ENCODE measurements at places on chromosomes 6 and 20. TPM values are rescaled to one million over a fixed set of nuclear protein-coding genes. Genes with fewer than 3 reads are reported as not detected.

DNA sequence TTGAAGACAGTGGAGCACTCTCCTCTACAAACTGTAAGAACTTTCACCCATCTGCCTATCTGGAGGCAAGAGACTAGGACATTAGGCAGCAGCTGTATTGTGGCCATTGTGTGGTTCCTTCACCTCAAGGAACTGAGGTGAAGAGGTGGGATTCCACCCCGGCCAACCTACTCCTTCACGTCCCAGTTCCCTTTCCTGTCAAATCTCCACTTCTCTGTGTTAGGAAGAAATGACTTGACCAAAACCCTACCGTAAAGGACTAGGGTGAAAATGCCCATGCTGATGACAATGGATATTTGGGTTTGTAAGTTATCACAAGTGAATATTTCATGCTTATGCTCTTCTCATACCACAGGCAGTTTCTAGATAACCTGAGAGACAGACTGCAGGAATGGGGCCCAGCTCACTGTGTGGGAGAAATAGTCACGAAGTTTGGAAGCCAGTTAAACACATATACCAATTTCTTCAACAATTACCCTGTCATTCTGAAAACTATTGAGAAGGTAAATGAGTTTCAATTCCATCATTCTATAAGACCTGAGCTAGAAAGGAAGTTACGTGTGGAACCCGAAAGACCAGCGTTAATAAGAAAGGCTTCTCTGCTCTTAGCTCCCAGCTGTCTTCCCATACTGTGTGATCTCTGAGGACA lies 86.6 kb downstream of the ECT2L start:
- no peak for DNase-seq

DNA sequence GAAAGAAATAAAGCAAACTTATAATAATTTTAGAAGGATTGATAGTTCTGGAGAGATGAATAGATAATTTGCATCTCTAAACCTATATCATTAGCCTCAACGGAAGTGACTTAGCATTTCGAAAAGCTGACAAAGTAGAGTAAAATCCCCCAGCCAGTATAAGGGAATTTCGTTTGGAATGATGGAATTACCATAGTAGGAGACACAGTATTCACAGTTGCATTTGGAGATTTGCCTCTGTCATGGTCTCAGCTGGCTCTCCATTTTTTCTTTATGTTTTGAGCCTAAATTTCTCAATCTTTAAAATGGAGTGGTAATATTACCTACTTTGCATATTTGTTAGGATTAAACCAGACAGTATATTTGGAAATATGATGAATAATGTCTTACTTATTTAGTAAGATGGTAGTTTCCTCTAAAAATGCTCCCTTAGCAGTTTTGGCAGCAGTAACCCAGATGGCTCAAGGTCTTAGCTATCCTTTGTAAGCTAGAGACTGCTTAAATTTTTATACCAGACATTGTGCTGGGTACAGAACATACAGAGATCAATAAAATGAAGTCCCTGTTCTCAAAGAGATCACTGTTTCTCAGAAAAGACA lies 58.2 kb downstream of the SMAP1 start:
- DNase-seq: no peak

Gene PTPRT
- total RNA-seq: 0.27 TPM

Gene BMP7
- 29.3 TPM for total RNA-seq

Gene ADISSP
- total RNA-seq: 17.2 TPM

GRCh38 chr6:135505648-135506047 lies 8.1 kb upstream of the AHI1 start:
- no peak for DNase-seq

DNA sequence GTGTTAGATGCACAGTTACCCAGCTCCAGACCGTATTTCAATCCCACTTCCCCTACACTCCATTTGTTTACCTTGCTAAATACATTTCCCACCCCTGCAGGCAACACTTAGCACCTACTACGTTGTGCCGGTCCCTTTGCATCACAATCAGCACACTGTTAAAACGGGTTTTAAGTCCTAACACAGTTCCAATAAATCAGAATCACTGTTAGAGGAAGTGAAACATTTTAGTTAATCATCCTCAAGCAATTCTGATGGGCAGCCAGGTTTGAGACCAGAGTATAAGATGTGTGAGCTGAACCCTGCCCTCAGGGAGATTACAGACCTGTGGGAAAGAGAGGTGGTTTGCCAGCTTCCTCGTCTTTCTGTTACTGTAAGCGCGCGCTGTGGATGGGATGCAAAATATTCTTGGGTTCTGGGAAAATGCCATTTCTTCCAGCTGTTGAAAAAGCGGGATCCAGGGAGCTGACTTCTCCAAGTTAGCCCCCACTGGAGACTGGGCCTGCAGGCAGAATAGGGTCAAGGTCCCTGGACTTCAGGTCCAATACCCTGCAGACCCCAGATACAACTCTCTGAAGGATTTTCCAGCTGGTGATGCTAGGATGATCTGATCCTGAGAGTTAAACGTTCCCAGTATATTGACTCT lies 3.1 kb downstream of the ZCCHC3 start:
- no peak for DNase-seq

GRCh38 chr6:48550603-48551002 lies 439.6 kb upstream of the PTCHD4 start:
- no peak for DNase-seq

Gene C4B
- total RNA-seq: 235 TPM

- no peak for DNase-seq
Observed at GRCh38 chr6:37347670-37348111, 6.1 kb upstream of the RNF8 start.

- no peak for DNase-seq
Observed at GRCh38 chr6:144094731-144095133, 641 bp downstream of the SF3B5 start.

Gene VARS2
- 18.7 TPM for total RNA-seq

DNA sequence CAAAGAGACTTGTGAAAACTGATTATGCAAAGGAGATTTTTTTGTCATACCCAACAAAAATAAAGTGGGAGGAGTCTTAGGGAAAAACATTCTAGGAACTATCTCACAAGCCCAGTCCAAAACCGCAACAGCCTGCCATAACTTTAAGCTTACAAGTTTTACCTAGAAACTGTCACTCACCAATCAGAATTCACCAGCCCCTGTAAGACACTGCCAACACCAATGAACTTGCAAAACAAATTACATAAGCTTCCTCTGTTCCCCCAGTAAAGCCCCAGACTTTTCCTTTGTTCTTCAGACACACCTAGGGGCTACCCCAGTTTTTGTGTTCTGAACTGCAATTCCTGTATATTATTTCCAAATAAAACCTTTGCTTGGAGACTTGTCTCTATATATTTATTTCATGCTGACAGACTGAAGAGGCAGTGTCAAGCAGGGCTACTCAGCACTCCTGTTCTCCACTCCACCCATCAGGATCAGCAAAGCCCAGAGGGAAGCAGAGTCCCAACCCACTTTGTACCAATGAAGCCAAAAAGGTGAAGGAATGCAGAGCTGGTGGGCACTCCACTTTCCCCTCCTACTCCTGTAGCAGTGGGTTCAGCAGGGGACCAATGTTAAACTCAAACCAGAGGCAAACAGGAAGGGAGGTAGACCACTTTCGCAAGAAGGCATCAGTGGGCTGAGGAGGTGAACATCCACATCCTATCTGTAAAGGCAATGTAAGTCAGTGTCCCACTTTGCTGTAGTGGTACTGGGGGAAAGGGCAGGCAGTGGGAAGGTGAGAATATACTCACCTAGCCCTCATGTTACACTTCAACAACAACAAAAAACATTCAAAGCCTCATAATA lies 142.5 kb upstream of the RUNX2 start:
- DNase-seq: no peak

DNA sequence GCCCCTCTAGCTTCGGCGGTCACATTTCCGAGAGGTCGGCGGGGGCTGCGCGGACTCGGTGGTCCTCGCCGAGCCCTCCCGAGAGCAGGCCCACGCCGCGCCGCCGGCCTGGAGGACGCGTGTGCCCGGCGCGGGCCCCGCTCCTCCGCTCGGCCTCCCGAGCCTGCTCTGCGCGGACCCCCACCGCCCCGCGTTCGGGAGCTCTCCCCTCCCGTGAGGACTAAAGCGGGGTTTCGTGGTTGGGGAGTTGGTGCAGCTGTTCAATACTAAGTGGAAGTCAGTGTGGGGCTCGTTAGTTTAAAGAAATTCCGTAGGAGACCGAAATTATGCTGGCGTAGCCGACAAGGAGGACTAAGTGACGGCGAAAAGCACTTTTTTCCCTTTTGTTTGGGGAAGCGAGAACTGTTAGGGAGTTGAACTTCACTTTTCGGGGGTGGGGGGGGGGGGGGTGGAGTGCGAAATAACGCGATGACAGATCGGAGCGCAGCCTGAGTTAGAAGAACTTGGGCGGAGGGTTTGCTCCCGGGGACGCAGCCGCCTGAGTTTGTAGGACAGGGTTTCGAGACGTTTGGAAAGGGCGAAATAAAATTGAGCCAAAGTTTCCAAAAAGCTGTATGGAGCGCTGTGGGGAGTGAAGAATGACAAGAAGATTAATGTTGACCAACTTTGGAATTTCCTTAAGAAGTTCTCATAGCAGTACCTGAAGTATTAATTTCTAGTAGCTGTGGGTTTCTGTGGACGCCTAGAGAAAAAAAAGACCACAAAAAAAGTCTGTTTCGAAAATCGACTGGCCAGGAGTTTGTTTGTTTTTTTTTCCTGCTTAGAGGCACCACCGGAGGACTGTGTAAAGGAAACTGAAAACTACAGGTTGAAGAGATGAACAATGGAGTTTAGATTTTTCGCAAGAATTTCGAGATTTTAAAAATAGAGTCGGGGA lies 1.4 kb downstream of the QKI start:
- peak; percentile 56 for DNase-seq

- no peak for DNase-seq
Observed at GRCh38 chr6:137496909-137497720, 2.9 kb upstream of the OLIG3 start.

- no peak for DNase-seq
Observed at GRCh38 chr6:139172151-139172550, 37.3 kb downstream of the HECA start.

Gene B3GAT2
- not detected for total RNA-seq

DNA sequence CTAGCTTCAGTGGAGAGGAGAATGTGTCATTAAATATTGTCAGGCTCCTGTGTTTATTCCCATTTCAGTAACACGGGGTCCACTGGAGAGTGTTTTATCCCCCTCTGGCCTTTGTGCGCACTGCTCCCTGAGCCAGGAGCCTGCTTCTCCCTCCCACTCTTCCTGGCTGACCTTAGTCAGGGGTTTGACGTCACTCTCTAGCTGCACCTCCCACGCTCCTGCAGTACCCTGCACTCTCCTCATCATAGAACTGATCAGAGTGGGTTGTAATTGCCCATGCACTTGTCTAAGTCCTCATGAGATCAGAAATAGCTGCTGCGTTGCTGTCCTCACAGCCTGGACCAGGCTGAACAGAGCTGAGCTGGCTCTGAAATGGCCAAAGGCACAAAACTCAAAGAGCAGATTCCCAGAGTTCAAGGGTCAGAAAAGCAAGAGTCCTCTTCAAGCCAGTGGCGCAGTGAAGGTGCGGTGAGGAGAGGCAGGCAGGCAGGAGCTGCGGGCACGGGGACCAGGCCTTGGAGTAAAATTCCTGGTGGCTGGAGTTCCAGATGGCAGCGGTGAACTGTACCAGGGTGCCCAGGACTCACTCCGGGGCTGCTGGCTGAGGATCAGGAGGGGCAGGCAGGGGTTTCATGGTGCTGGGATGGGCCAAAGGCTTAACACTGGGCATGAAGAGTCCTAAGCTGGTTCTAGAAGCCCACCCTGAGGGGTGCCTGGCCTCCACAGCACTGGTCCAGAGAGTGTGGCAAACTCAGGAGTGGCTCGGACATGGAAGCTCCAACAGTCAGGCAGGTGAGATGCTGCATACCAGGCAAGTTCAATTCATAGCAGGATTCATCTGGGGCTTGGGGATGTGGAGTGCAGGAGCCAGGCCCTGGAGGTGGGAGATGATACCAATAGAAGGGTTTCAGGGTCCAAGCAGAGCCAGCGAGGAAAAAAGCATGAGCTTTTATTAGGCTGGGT lies 170.9 kb downstream of the SCP2D1 start:
- peak; percentile 31 for DNase-seq

- DNase-seq: peak; percentile 19
Observed at GRCh38 chr20:26208296-26209091, 511.8 kb upstream of the ZNF337 start.

Gene PTPRK
- total RNA-seq: 29.6 TPM

Gene FAM83B
- total RNA-seq: 7.4 TPM

Gene GINM1
- total RNA-seq: 59.4 TPM

Gene SOX18
- 39.4 TPM for total RNA-seq

DNA sequence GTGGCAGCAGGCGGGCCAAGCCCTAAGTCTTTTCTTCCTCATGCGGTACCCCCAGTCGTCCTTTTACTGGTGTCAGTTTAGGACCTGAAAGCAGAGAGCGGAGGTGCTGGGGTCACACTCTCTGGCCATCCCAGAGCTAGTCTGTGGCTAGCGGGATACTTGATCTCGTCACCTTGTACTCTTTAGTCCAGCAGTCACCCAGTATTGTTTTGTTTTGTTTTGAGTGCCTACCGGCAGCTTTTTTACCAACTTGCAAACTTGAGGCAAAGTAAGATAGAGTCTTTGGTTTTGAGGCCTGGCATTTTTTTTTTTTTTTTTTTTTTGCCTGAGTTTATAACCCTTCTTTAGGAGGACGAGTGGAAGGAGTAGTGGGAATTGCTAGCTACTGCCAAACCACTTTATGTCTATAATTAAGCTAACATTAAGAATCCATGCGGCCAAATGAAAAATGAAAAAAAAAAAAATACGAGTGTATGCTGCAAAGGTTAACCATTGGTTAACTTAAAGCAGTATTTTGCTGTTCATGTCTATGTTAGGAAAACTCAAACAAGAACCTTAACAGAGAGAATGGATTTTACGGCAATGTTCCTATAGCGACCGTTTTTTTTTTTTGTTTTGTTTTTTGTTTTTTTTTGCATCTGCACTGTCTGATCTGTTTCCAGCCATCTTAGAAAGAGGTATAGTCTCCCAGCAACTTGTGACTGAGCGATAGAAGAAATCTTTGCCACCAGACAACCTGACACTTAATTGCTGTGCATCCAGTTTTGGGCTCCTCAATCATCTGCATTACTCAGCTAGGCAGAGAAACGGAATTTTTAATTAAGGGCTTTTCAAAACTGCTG lies 56.9 kb downstream of the FAM217A start:
- DNase-seq: no peak

Gene FKBP1C
- total RNA-seq: 0.62 TPM

DNA sequence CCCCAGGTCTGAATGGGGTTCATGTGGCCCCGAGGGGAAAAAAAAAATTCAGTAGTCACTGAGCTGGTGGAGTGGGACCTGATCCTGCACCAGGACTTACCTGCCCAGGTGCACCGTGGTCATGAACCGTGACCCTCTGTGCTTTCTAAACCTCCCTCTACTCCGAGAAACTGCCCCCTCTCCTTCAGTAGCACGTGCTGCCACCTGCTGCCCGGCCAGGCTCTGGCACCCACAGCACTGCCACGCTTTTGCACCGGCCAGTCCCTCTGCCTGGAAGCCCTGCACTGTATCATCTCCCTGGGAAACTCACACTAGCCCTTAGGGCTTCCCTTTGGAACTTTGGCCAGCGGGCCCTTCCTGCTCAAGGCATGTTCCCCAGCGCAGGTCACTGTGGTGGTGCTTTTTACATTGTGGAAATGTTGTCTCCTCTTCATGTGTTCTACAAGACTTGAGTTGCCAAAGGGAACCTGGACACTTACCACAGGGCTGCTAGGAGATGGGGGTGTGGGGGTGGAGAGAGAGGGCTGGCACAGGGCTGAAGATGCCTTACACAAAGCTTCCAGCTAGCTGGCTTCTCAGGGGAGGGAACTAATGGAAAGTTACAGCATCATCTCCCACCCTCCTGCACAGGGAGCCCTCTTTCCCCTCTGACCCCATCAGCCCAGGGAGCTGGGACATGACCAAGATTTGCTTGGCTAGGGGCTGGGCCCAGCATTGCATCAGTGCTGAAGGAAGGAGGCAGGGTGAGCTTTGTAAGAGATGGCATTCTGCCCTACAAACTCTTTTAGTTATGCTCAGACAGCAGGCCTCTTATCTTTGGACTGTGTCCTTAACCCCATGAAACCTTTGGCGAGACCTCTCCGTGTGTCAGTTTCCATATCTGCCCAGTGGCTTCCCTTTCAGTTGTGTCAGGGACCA lies 2.5 kb upstream of the PTPRT start:
- DNase-seq: no peak

Measured in left cardiac atrium (tissue), 4 donors.